ENCODE measurements at places on chromosomes 16 and 17. TPM values are rescaled to one million over a fixed set of nuclear protein-coding genes. Genes with fewer than 3 reads are reported as not detected.

SYCE1L gene
- not detected for total RNA-seq

DHRS13 gene
- total RNA-seq = 6.5 TPM

CETP gene
- total RNA-seq = not detected

SSTR5 gene
- not detected for total RNA-seq

HS3ST3A1 gene
- total RNA-seq = 36.3 TPM

BIRC5 gene
- 4.8 TPM for total RNA-seq

NPIPB13 gene
- total RNA-seq = 1.8 TPM
